B cell (primary cell): ENCODE measurements at places on chromosomes 4 and X. TPM values are rescaled to one million over a fixed set of nuclear protein-coding genes. Genes with fewer than 3 reads are reported as not detected.
A peak's percentile ranks its signal among the peaks of the same experiment; 100 is the strongest.

Gene CPE
- total RNA-seq = not detected in 2 replicates

Gene OPN1MW2
- total RNA-seq = not detected in 2 replicates

Gene FRMPD4
- not detected in 2 replicates for total RNA-seq

Gene IBSP
- not detected in 2 replicates for total RNA-seq

Gene KIF4A
- total RNA-seq = 0.07 and 0.22 TPM in 2 replicates

Gene MAGEA6
- total RNA-seq = not detected in 2 replicates

Gene FAM133A
- total RNA-seq = not detected in 2 replicates

- no peaks in the 10 kb centered on the region for H3K27me3 ChIP-seq
- H3K4me3 ChIP-seq = no peak overlapping the region
- DNase-seq = no peak
- H3K27ac ChIP-seq = no peak overlapping the region
- no peaks in the 10 kb centered on the region for H3K4me1 ChIP-seq
These were observed 60.4 kb downstream of the PPEF2 start for GRCh38 chr4:75841641-75842520.

DNA sequence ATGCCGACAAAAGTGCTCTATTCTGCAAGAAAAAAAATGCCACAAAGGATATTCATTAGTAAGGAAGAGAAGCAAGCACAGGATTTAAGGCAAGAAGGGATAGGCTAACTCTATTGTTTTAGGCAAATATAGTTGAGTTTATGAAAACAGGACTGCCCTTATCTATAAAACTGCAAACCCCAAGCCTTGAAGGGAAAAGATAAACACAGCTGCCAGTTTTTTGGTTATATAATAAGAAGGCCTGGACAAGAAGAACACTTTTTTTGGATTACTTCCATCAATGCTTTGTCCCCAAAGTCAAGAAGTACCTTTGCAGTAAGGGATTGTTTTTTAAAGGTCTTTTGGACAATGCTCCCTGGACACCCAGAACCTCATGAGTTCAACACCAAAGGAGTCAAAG is 45.4 kb upstream of the WWC2 start:
- H3K4me3 ChIP-seq = no peak overlapping the region
- H3K27ac ChIP-seq = no peak overlapping the region
- H3K4me1 ChIP-seq = no peaks in the 10 kb centered on the region
- DNase-seq = no peak
- H3K27me3 ChIP-seq = no peaks in the 10 kb centered on the region

DNA sequence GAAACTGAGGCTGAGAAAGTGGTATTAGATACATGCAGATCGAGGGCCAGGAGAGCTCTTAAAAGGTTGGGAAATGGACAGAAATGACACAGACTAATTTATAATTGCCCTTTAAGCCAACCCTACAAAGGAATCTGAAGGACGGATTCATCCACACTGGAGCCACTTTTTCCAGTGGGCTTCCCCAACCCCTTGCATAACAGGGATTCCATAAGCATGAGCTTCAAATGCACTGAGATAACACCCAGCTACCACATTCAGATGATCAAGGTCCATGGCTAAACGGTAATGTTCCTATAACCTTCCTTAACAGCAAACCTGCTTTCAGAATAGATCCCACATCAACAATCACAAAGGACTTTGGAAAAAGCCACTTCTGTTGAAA is 34.2 kb downstream of the PLAC1 start:
- H3K27me3 ChIP-seq = peaks cover 3% of the 10 kb centered on the region
- no peak overlapping the region for H3K27ac ChIP-seq
- H3K4me1 ChIP-seq = no peaks in the 10 kb centered on the region
- DNase-seq = no peak

- H3K36me3 ChIP-seq = no peaks in the 10 kb centered on the region
- DNase-seq = no peak
- H3K27ac ChIP-seq = no peak overlapping the region
- no peaks in the 10 kb centered on the region for H3K27me3 ChIP-seq
These were observed 323.6 kb downstream of the BCOR start for GRCh38 chrX:39773923-39774773.

DNA sequence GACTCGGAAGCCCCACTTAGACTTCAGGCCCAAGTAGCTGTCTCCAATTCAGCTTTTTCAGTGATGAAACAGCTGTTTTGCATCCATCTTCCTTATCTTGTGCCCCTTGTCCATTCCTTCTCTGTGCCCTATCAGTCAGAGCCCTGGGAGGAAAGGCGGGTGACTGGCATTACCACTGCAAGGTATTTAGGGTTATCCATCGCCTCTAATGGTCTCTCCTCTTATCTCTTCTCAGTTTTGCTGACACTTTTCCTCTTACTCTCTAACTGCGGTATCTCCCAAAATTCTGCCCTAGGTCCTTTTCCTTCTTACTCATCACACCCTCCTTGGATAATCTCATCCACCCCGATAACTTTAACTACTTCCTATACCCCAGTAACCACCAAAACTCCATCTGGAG is 13.7 kb downstream of the GAB3 start:
- H3K4me1 ChIP-seq = peaks cover 20% of the 10 kb centered on the region
- H3K36me3 ChIP-seq = no peaks in the 10 kb centered on the region
- no peak for DNase-seq
- H3K27me3 ChIP-seq = no peaks in the 10 kb centered on the region
- no peak overlapping the region for H3K4me3 ChIP-seq

DNA sequence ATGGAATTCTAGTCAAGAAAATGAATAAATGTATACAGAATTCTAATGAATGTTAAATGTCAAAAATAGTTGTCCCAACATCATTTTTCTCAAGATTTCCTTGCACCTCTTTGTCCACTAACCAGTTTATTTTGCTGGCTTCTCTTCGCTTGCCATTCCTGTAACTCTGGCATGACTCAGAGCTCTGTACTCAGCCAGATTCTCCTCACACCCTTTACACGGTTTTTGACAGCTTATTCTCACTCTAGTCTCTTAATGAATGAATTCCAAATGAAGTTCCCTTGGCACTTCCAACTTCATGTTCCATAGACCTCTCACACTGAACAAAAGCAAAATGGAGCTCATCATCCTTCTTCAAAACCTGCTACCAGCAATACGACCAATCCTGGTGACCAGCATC is 419.3 kb upstream of the SLIT2 start:
- H3K36me3 ChIP-seq = no peaks in the 10 kb centered on the region
- H3K4me1 ChIP-seq = no peaks in the 10 kb centered on the region

- no peak for DNase-seq
These were observed 98.3 kb upstream of the ATOH1 start for GRCh38 chr4:93730251-93730650.

DNA sequence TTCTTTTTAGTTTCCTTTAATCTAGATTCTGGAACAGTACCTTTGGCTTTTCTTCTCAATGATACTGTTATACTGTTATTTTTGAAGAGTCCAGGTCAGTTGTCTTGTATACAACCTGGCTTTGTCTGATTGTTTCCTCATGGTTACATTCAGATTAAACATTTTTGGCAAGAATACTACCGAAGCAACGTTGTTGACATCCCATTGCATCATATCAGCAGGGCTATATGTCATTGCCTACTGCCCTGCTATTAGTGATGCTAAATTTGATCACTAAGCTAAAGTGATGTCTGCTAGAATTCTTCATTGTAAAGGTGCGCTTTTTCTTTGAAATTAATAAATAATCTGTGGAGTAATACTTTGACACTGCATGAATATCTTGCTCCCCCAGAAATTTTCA is 5.8 kb upstream of the ATP1B4 start:
- no peak overlapping the region for H3K27ac ChIP-seq
- no peak overlapping the region for H3K4me3 ChIP-seq
- no peaks in the 10 kb centered on the region for H3K27me3 ChIP-seq
- DNase-seq = no peak
- no peaks in the 10 kb centered on the region for H3K4me1 ChIP-seq

DNA sequence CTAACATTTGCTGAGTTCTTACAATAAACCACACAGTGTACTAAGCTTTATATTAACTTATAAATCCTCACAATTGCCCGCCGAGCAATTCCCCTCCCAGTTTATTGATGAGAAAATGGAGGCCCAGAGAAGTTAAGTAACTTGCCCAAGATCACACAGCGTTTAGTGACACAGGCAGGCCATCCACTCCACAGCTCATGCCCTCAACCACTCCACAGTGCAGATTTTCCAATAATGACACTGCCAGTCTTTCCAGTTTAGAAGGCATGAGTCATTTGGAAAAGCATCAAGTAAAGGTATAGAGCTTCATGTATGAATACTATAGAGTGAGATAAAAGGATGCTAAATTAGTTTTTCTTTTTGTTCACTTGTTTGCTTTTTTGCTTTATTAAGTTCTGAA is 208.5 kb downstream of the CAMK2D start:
- no peak overlapping the region for H3K27ac ChIP-seq
- H3K4me3 ChIP-seq = no peak overlapping the region
- DNase-seq = no peak
- peaks cover 21% of the 10 kb centered on the region for H3K36me3 ChIP-seq
- H3K4me1 ChIP-seq = peaks cover 27% of the 10 kb centered on the region
- no peaks in the 10 kb centered on the region for H3K27me3 ChIP-seq

GRCh38 chr4:157219711-157220370 is 687 bp upstream of the GRIA2 start:
- no peak overlapping the region for H3K4me3 ChIP-seq
- no peak overlapping the region for H3K27ac ChIP-seq
- no peaks in the 10 kb centered on the region for H3K36me3 ChIP-seq
- no peaks in the 10 kb centered on the region for H3K27me3 ChIP-seq
- no peak for DNase-seq

DNA sequence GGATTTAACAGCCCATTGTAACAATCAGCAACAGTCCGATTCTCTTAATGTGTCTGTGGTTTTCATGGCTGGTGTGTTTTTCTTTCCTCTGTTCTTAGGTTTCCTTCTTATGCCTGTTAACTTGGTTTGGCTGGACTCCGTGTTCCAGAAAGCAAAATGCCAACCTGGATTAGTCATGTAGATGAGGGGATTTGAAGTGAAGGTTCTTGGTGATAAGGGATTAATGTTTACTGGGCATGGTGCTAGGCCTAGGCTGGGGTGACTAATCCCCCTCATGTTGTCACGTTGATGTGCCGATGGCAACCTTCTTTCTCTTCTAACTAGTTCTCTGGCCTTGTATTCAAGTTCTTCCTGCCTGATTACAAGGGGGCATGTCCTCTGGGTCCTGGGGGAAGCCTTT is 85.9 kb downstream of the REPS2 start:
- no peak for DNase-seq
- H3K27me3 ChIP-seq = no peaks in the 10 kb centered on the region
- no peaks in the 10 kb centered on the region for H3K36me3 ChIP-seq
- H3K27ac ChIP-seq = no peak overlapping the region
- H3K4me1 ChIP-seq = no peaks in the 10 kb centered on the region

DNA sequence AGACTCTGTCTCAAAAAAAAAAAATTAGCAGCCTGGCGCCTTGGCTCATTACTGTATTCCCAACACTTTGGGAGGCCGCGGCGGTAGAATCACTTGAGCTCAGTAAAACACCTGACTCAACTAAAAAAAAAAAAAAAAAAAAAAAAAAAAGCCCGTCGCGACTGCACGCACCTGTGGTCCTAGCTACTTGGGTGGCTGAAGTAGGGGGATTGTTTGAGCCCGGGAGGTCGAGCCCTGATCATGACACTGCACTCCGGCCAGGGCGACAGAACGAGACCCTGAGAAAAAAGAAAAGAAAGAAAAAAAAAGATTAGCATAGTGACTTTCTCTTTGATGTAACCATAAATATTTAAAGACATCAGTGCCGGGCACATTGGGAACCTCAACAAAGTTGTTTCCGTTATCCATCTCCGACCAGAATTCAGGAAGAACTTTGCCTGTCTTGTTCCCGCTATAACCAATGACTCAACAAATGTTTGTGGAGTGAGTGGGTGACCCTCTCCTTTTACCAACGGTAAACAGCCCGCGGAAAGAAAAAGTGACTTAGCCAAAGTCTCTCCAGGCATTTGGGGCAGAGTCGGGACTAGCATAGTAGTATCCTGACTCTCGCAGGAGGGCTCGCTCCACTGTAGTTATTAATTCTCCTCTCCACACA is 553 bp upstream of the MED28 start:
- H3K4me3 ChIP-seq = peak overlapping the region; percentile 100
- H3K4me1 ChIP-seq = peaks cover 31% of the 10 kb centered on the region

GRCh38 chrX:149830192-149830873 is 48.6 kb downstream of the MAGEA9 start:
- H3K27me3 ChIP-seq = no peaks in the 10 kb centered on the region
- H3K4me1 ChIP-seq = peaks cover 8% of the 10 kb centered on the region
- H3K4me3 ChIP-seq = peak overlapping the region; percentile 34
- no peaks in the 10 kb centered on the region for H3K36me3 ChIP-seq
- DNase-seq = peak; percentile 31

DNA sequence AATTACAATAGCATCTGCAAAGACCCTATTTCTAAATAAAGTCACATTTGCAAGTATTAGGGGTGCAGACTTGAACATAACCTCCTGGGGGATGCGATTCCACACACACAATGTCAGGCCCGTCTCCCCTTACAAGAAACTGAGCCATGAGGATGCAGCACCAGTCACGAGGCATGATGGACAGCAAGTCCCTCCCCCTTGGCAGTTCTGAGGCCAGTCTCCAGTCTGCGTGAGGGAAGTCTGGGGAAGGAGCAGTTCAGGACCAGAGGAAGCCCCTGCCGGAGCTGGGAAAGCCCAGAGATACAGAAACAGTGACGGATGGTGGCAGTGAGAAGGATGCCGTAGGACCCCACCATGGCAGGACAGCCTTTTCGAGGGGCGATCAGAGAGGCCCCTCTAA is 9.4 kb downstream of the FAM53A start:
- H3K27ac ChIP-seq = no peak overlapping the region
- no peaks in the 10 kb centered on the region for H3K4me1 ChIP-seq

- peaks cover 3% of the 10 kb centered on the region for H3K4me1 ChIP-seq
- H3K27me3 ChIP-seq = no peaks in the 10 kb centered on the region
- H3K36me3 ChIP-seq = peaks cover 5% of the 10 kb centered on the region
- no peak overlapping the region for H3K4me3 ChIP-seq
These were observed 6.9 kb downstream of the SLC10A7 start for GRCh38 chr4:146514651-146515357.

DNA sequence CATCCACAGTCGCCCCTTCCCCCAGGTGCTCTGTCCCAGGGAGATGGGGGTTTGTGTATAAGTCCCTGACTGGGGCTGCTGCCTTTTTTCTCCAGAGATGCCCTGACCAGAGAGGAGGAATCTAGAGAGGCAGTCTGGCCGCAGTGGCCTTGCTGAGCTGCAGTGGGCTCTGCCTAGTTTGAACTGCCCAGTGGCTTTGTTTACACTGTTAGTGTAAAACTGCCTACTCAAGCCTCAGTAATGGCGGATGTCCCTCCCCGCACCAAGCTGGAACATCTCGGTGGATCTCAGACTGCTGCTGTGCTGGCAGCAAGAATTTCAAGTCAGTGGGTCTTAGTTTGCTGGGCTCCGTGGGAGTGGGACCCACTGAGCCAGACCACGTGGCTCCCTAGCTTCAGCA is 102.6 kb upstream of the GIMD1 start:
- H3K27ac ChIP-seq = no peak overlapping the region
- H3K36me3 ChIP-seq = no peaks in the 10 kb centered on the region
- no peak for DNase-seq
- no peak overlapping the region for H3K4me3 ChIP-seq

GRCh38 chrX:19904778-19905367 is 17.5 kb upstream of the SH3KBP1 start:
- H3K36me3 ChIP-seq = no peaks in the 10 kb centered on the region
- no peaks in the 10 kb centered on the region for H3K27me3 ChIP-seq
- no peak overlapping the region for H3K4me3 ChIP-seq

- H3K36me3 ChIP-seq = no peaks in the 10 kb centered on the region
- peaks cover 7% of the 10 kb centered on the region for H3K4me1 ChIP-seq
- H3K27ac ChIP-seq = no peak overlapping the region
- peak; percentile 47 for DNase-seq
- H3K4me3 ChIP-seq = no peak overlapping the region
These were observed 2.7 kb upstream of the BMX start for GRCh38 chrX:15497865-15498264.
